Cerebellar nuclear complex (tissue), 1 donor: ENCODE measurements at places on chromosomes 7 and 10.

DNA sequence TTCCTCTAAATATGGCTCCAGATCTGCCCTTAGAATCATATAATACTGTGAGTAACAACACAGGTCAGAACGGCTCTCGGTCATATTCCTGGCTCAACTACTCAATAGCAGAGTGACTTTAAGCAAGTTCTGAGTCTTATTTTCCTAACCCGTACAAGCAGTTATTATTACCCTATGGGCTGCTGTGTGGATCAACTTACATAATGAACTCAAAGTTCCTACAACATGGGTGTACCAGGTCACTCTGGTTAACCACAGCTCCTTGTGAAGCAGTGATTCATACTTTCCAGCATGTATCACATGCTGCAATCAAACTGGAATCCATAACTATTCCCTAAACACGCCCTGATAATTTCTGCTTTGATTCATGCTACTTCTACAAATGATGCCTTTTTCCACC lies 107.3 kb downstream of the LRRN3 start:
- DNase-seq, result no peak

- DNase-seq, result no peak
These were observed 188.2 kb downstream of the TEX36 start for GRCh38 chr10:125494651-125495239.

DNA sequence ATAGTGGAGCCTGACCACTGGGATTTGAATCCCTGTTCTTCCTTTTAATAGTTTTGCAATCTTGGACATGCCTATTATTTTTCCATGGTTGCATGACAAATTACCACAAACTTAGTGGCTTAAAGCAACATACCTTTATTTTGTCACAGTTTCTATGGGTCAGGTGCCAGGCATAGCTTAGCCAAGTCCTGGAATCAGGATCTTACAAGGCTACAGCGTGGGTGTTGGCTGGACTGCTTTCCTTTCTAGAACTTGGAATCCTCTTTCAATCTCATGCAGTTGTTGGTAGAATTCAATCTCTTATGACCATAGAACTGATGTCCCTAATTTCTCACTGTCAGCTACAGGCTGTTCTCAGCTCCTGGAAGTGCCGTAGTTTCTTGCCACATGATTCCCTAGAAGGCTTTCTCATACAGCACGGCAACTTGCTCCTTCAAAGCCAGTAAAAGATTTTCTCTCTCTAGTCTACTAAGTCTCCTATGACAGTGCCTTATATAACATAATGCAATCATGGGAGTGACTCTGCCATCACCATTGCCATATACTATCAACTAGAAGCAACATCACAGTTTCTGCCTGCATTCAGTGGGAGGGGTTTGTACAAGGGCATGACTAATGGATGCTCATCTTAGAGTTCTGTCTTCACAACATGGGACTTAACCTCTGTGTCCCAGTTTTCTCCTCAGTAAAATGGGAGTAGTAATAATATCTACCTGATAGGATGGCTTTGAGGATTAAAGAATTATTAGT lies 243.4 kb upstream of the FZD1 start:
- no peak for DNase-seq

DNA sequence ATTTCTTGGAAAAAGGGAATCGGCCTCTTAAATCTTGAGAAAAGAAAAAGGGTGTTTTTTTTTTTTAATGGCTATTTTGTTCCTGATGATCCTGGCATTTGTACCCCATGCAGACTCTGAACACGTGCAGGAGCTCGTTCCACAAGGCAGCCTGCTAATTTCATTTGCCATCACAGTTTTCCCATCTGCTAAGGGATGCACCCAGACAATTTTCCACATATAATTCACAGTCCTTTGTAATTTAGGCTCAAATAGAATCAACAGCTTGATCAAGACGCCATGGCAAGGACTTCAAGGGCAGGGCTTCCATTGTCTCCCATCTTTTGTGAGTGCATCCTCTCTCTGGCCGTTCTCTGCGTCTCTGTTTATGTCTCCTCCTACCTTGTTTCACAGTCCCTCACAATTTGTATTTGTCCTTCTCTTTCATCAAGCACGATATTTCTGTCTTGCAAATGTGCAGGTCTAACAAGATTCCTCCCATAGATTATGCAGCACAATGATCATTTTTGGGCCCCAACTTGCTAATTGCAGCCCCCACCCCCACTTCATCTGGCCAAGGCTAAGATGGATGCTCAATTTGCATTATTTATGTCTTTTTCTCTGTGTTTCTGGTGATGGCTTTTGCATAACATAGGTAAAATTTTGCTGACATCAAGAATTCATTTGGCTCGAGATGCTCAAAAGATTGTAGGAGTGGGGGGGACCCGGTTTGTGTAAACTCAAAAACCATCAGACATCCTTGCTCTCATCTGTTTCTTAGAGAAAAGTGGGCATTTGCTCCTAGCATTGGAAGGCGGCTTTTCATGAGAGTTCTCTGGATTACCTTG lies 356.0 kb upstream of the NPVF start:
- DNase-seq, result no peak

DNA sequence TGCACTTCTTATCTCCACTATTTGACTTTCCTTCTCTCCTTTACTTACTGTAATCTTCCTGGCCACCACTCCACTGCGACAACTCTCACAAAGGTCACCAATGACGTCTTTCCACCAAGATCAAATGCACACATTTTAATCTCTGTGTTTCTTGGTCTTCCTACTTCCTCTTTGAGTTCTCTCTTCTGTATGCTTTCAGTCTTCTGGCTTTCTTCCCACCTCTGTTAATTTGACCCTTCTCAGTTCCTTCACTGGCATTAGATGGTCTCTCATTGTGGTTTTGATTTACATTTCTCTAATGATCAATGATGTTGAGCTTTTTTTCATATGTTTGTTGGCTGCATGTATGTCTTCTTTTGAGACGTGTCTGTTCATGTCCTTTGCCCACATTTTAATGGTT lies 31.9 kb downstream of the FAM107B start:
- DNase-seq, result no peak

DNA sequence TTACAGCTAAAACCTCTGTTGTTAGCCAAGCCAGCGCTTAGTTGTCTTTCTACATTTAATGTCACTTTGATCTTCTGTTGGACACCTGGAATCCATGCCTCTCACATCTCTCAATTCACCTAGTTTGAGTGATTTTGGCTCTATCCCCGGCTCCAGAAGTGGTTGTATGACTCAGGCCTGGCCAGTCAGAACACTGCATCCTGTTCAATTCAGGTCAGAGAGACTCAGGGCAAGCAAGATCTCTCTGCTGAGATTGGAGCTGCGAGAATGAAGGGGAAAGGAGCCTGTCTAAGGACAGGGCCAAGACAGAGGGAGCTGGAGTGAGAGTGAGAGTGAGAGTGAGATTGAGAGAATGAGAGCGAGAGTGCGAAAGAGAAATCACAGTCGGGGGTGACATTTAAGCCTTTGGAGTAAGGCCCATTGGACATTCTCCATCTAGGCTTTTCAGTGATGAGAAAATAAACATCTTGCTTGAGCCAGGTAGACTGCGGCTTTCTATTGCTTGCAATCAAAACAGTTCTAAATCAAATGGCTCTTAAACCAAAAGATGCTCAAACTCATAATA lies 83.3 kb upstream of the DYNC1I1 start:
- DNase-seq, result no peak

GRCh38 chr10:99370993-99371392 lies 41.8 kb downstream of the CNNM1 start:
- no peak for DNase-seq
